ENCODE measurements at places on chromosomes 16 and 17.

DNA sequence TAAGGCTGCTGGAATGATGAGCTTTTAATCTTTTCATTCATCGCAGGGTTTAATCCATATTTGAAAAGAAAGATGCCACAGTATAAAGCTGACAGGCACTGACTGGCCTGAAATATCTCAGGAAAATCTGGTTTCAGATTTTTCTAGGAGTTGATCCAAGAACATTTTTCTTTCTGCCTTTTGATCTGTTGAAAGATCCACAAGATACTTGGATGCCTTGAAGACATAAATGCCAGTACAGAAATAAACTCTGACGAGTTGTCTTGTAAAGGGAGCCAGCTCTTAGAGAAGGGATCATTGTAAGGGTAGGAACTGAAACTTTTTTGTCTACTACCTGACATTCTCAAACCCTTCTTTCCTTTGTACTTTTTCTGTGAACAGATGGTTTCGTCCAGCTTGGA is 25.4 kb upstream of the KRT20 start:
- no peak for DNase-seq

- no peak for DNase-seq
These were observed 4.1 kb downstream of the ZNF213 start for GRCh38 chr16:3138823-3139426.

GRCh38 chr17:62919388-62919787 is 46.6 kb upstream of the TANC2 start:
- no peak for DNase-seq

DNA sequence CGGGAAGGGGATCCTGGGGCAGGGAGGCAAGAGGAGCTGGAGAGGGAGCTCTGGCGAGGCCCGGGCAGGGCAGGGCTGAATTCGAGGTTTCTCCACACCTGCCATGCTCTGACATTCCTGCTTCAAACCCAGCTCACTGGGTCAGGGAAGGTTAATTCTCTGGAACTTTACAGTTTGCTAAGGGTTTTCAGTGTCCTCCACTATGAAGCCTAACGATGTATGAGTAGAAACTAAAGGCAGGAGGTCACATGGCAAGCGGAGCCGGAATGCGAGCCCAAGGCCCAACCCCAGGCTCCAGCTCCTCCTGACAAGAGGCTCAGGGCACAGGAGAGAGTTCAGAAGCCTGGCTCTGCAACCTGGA is 29.2 kb downstream of the DCAKD start:
- DNase-seq: no peak

- DNase-seq: no peak
These were observed 14.9 kb upstream of the ARL6IP1 start for GRCh38 chr16:18816286-18816685.

GRCh38 chr17:73096866-73097265 is 4.4 kb upstream of the SLC39A11 start:
- no peak for DNase-seq

GRCh38 chr16:1026057-1026783 is 44.6 kb downstream of the SOX8 start:
- no peak for DNase-seq

- DNase-seq: no peak
These were observed 67.1 kb downstream of the ARHGAP44 start for GRCh38 chr17:12856416-12856815.

- DNase-seq: no peak
These were observed 168.2 kb upstream of the TNRC6C start for GRCh38 chr17:77790143-77790829.

GRCh38 chr16:1288813-1289476 is 20.5 kb upstream of the UBE2I start:
- no peak for DNase-seq

DNA sequence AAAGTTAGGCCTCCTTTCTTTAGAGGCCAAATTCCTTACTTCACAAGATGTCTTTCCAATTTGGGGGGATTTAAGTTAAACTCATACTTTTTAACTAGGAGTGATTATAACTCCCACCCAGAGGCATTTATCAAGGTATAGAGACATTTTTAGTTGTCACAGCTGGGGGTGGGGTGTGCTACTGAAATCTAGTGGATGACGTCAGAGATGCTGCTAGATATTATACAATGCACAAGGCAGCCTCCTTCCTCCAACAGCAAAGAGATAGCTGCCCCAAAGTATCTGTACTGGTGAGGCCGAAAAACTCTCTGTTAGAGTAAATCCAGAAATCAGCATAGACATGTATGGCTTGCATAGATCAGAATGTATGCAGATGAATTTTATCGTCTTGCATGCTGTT is 324.0 kb downstream of the HS3ST4 start:
- DNase-seq: no peak

DNA sequence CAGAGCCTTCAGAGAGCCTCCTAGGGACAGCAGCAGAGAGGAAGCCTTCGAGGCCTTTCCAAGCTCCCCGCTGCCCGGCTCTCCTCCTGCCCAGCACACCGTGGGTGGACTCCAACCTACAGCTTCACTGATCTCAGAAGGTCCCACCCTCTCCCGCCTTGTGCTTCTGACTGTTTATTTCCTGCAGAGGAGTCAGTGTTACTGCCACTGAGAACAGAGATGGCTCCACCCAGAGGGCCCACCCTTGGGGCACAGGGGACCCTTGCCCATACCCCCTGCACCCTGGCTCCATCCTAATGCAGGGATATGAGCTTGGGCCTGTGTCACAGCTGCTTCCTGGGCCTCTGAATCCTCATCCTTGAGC is 52.8 kb upstream of the TOB1 start:
- DNase-seq: peak; percentile 54

- DNase-seq: no peak
These were observed 226.7 kb upstream of the MYOCD start for GRCh38 chr17:12438813-12439586.

Measured in stimulated activated CD8-positive, alpha-beta memory T cell treated with anti-CD3 and anti-CD28 coated beads, Interleukin-7, amount 100 ng/mL, for 48 hours (primary cell).